Nucleus accumbens (tissue), 56 donors: ENCODE measurements at places on chromosomes 7 and 10.

- DNase-seq: no peak
These were observed 272.3 kb downstream of the ELFN1 start for GRCh38 chr7:1942243-1942940.

- DNase-seq: no peak
These were observed 6.1 kb upstream of the GSDME start for GRCh38 chr7:24763303-24763901.

DNA sequence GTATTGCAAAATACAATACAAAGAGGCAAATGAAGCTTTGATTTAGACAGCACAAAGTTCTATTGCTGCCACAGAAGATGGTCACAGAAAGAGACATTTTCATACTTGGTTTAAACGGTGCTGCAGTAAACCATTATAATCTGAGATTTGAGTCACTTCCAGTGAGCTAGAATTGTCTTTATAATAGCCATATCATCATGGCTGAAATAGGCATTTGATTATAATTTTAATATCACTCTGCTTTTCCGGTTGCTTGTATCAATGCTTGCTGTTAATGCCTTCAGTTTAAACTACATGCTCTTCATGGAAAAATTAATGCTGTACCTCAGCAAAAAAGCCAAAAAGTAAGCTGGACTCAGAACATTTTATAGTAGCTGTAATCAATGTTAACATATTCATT lies 48.5 kb downstream of the CPEB3 start:
- DNase-seq: no peak

DNA sequence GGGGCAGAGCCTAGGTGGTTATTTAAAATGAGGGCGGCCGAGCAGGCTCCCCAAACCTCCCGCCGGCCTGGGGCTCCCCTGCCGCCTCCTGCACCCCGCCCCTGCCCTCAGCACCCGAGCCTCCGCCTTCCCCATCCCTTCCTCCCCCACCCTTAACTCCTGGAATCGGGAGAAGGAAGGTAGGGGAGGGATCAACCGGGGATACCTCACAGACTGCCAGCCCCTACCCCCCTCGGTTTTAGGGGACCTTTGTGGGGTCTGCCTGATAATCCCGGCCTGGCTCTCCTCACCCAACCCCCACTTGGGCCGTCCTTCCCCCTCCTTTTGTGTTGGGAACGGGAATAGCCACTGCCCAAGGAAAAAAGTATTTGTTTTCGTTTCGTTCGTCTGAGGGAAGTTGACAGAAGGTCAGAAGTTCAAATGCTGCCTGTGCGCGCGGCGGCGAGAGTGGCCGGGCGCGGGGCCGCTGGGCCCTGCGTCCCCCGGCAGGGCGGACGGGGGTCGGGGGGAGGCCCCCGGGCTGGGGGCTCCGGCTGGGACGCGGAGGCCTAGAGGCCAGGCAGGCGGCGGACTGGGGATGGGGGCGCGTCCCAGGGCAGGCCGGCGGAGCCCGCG lies 2.8 kb downstream of the SHH start:
- no peak for DNase-seq

GRCh38 chr7:25031007-25031406 lies 51.0 kb upstream of the OSBPL3 start:
- DNase-seq: no peak

- DNase-seq: no peak
These were observed 733.1 kb downstream of the PARD3 start for GRCh38 chr10:34081948-34082347.

DNA sequence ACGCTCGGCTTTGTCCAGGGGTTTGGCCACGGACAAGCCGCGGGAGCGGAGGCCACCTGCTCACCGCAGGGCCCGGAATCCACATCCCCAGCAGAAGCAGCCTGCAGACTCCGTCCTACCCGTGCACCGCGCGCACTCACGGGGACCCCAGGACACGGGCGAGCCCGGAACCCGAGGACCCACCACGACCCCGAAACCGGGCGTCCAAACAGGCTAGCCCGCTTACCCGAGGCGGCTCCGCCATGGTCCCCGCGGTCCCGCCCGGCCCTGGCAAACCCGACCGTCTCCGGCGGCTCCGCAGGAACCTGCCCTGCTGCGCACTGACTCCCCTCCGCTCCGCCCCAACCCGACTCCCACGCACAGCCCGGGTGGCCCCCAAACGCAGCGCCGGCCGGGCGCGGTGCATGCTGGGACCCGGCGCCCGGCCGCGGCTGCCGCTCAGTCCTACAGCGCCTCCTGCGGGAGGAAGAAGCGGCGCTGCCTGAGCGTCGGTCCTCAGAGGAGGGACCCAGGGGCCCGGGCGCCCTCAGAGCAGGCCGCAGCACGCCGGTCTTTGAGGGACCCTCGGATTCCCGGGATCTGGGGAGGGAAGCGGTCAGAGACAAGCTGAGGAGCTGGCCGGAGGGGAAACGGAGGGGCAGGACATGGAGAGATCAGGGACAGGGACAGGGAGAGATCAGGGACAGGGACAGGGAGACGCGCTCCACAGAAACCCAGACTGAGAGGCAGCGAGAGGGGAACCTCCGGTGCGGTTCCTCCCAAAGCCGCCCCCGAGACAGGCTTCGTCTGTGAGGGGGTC lies at the start of gene ZNF786:
ZNF786 (minus strand) TSS at position 322 of the 799 bp plus-strand sequence; CDS start at position 244, 78 bp downstream.
- DNase-seq: peak; percentile 69

DNA sequence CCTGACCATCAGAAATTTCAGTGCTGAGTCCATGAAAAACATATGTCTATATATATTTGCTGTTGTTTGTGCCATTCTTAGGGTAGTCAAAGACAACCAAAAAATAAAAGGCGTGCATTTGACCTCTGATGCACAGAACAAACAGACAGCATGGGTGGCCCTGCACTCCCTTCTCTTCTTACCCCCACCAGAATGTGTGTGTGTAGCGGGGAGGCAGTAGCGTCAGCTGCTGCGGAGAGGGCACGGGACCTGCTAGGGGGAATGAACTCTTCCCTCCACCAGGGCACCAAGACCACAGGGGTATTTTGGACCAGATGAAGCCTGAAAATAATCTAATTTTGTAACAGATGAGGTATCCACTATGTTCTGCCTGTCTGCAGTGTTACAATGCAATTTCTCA lies 277.7 kb upstream of the ZNF32 start:
- DNase-seq: no peak

DNA sequence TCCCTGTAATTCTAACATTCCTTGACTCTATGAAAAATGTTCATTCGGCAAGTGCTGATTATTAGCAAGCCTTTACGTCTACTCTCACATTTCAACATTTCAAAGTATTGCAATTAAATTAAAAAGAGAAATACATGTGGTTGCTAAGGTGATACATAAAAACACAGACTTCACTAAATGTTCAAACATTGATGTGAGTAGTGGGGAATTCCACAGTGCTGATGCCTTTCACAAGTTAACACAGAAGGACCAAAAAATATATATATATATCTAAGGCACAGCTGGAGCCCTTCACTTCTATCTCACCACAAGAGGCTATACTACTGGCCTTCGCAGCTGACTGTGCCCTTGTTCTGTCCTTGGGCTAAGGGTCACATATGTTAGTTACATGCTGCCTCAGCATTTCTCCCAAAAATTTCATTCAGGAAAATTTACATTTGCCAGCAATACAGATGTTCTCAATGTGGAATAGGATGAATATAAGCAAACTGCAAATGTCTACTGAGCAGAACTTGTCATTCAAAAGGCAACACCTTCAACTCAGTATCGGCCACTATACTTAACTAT lies 13.9 kb downstream of the CTTNBP2 start:
- no peak for DNase-seq

GRCh38 chr10:101835362-101835761 lies 8.2 kb downstream of the KCNIP2 start:
- DNase-seq: no peak

DNA sequence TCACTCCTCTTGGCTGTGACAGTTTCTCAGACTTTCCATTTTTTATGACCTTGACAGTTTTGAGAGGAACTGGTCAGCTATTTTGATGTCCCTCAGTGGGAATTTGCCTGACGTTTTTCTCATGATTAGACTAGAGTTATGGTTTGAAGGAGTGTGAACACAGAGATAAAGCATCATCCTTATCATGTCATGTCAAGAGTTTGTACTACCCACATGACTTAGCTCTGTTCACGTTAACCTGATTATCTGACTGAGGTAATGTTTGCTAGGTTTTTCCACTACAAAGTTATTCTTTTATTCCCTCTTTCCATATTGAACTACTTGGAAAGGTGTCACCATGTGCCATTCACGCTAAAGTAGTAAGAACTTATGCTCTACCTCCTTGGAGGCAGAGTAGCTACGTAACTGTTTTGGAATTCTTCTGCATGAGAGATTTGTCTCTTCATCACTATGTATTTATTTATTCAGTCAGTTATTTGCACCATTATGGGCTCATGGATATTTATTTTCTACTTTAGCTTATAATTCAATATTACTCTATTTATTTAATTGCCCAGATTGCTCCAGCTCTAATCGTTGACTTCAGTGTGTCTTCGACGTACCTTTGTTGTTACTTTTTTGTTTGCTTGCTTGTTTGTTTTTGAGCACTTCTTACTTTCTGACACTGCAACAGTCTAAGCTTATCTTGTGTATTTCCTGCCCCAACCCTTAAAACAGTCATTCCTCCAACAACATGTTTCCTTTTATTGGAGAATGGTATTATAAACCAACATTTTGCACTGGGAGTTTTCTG lies 50.4 kb downstream of the CPED1 start:
- DNase-seq: no peak

DNA sequence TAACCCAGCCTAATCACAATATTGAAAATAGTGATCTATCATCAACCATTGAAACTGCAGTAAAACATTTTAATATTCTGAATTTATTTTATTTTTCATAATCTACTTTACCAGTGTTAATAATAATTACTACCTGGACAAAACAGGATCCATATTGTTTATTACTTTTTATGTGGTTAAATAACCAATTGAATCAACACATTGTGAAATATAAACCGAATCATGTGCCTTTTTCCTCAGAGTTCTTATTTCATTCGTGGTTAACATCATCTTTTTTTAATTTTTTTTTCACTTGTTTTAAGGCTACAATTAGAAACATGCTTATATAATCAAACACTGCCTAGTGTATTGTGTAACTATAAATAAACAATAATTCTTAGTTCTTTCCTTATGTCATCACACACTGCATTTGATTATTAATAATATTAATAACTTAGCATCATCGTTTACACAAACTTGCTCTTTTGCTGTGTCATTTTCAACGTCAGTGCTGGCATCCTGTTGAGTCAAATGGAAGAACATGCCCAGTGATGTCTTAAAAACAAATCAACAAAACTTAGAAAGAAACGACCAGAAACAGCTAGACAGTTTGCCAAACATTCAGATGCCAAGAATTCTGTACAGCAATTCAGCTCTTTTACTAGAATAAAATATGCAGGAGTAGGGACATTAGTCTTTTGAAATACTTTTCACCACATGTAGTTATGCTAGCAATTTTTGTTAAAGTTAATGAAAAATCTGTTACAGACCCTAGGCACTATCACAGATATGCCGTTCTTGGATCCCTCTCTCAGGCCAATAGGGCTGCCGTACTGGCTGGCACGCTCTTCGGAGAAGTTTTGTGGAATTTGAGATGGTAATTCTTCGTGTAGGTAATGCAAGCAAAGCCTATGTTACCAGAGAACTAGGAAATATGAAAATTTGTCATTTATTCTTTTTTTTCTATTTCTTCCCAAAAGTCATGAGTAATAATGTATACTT lies 330.4 kb upstream of the SEMA3A start:
- no peak for DNase-seq

GRCh38 chr10:49651039-49651835 lies 28.2 kb upstream of the C10orf53 start:
- DNase-seq: no peak

DNA sequence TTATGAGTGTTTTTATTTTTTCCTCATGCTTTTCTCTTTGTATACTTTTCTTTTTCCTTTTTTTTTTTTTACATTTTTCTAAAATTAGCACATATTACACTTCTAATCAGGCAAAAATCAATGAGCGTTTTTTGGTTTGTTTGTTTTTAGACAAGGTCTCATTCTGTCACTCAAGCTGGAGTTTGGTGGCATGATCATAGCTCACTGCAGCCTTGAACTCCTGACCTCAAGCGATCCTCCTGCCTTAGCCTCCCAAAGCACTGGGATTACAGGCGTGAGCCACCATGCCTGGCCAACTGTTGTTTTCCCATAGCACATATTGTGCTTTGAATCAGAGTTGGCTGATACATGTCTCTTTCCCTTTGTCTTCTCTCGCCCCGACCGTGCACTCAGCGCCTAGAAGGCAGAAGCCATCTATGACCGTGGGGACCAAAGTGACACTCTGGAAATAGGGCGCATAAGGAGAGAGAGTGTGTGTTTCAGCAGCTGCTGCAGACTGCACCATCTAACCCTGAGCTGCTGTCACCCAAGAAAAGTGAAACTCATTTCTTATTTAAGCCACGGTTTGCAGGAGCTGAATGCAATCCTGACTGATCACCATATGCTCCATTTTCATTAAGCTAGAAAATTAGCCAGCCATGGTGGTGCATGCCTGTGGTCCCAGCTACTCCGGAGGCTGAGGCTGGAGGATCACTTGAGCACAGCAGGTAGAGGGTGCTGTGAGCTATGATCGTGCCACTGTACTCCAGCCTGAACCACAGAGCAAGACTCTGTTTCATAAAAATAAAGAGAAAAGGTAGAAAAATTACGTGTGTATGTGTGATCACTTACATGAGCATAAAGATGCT lies 41.4 kb upstream of the GTF2I start:
- DNase-seq: no peak

- DNase-seq: no peak
These were observed 675 bp downstream of the SLC4A2 start for GRCh38 chr7:151060113-151060415.

GRCh38 chr10:100803908-100804307 lies 58.5 kb downstream of the PAX2 start:
- no peak for DNase-seq

GRCh38 chr7:51158742-51159445 lies 157.7 kb downstream of the COBL start:
- DNase-seq: no peak

- no peak for DNase-seq
These were observed 6.4 kb upstream of the TNRC18 start for GRCh38 chr7:5429857-5430611.

GRCh38 chr7:96300502-96300901 lies 21.4 kb downstream of the SLC25A13 start:
- DNase-seq: no peak

- DNase-seq: no peak
These were observed 22.8 kb downstream of the SPOCK2 start for GRCh38 chr10:72065439-72066025.

- no peak for DNase-seq
These were observed 37.5 kb downstream of the HELLS start for GRCh38 chr10:94583124-94583523.

DNA sequence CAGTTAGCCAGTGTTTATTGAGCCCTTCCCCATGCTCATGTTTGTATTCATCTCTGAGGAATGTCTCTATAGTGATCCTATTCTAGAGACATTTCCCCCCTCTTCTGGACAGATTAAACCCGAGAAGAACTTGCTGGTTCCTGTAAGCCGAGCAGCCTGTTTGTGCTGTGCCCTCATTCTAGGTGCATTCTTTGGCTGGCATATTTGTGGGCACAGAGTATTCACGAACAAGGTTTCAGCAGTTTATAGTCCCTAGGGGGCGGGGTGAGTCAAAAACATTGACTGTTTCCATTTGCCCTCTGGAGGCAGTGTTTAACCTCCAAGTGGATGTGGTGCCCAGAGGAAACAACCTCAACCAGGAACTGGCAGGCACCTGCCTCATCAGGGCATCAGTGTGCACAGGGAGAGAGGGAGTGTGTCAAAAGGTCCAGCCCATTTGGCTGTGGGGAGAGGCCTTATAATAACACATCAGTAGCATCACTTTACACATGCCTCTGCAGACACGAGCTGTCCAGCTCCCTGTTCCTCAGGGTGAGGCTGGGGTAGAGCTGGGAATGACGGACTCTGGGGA lies 273.3 kb upstream of the LRGUK start:
- DNase-seq: no peak

- DNase-seq: no peak
These were observed 869 bp downstream of the CHCHD1 start for GRCh38 chr10:73782749-73783085.
